ENCODE measurements at places on chromosomes 7 and 10.

DNA sequence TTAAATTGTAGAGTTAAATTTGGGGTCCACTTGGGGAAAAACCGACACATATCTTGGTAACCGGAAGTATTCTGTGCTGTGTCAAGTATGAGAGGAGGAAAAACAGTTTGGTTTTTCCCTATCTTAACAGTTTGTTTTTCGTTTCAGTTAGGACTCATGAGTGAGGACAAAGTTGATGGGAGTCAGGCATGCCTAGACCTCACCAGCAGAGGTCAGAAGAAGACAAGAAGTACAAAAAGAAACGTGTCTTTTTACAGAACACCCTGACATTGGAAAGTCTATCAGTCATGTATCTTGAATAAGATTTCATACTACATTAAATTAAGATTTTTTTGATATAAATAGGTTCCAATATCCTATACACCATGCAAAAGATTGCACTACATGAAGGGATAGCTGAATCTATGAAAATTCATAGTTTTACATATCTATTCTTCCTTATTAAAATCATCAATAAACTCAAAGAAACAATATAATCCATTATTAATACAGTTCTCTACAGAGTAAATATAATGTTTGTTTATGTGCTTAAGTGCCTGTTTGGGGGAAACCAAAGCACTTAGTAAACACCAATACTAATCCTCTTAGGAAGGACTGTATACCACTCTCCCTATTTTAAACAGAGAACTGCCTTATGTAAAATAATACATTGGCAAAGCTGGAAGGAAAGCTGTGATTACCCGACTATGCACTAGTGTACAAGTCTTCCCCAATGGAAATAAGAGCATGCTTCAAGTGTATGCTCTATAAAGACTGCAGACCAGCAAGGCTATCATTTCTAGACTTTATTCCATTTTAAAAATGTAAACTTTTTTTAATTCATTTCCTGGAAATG, 95.6 kb downstream of the USP6NL start:
- DNase-seq, result peak; percentile 62

GRCh38 chr7:24756545-24757352, 515 bp downstream of the GSDME start:
- peak; percentile 30 for DNase-seq

DNA sequence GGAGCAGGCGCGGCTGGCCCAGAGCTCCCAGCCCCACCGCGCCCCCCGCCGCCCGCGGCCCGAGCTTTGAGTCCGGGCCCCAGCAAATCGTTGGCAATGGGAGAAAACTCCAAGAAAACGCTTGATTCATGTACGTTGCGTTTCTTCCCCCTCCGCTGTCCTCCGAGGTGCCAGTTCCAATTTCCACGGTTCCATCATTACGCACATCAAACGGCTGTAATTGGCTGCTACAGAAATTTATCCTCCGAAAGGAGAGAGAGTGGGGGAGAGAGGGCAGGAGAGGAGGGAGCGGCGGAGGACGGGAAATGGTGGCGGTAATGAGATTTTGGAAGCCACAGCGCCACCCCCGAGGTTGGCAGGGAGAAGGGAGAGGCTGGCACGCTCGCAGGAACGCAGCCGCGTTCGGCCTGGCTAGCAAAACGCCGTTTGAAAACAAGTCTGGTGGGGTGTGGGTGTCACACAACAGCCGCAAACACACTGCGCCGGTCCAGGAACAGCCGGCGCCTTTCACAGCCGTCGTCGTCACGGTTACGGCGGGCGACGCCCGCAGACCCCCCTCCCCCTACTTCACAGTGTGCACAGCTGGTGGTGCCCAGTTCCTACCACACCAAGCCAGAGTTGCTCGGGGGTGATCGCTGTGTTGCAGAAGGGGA, 57.5 kb downstream of the UNCX start:
- DNase-seq, result peak; percentile 42

- no peak for DNase-seq
Observed at GRCh38 chr10:124802313-124802675, 675 bp downstream of the ABRAXAS2 start.

DNA sequence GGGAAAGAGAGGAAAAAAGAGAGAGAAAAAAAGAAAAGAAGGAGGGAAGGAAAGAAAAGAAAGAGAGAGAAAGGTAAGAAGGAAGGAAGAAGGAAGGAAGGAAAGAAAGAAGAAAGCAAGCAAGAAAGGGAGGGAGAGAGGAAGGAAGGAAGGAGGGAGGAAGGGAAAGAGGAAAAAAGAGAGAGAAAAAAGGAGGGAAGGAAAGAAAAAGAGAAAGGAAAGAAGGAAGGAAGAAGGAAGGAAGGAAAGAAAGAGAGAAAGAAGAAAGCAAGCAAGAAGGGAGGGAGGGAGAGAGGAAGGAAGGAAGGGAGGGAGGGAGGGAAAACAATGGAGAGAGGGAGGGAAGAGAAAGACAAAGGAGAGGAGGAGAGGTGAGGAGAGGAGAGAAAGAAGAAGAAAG, 135.3 kb downstream of the HECW1 start:
- no peak for DNase-seq

DNA sequence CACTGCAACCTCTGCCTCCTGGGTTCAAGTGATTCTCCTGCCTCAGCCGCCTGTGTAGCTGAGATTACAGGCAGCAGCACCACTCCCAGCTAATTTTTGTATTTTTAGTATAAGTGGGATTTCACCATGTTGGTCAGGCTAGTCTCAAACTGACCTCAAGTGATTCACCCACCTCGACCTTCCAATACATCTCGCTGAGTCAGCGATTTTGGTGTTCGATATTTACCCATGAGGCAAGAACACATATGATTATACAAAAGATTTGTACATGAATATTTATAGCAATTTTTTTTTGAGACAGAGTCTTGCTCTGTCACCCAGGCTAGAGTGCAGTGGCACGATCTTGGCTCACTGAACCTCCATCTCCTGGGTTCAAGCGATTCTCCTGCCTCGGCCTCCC, 19.8 kb downstream of the PNLIP start:
- DNase-seq, result no peak

GRCh38 chr10:6038071-6038631, 24.0 kb downstream of the IL2RA start:
- DNase-seq, result no peak

DNA sequence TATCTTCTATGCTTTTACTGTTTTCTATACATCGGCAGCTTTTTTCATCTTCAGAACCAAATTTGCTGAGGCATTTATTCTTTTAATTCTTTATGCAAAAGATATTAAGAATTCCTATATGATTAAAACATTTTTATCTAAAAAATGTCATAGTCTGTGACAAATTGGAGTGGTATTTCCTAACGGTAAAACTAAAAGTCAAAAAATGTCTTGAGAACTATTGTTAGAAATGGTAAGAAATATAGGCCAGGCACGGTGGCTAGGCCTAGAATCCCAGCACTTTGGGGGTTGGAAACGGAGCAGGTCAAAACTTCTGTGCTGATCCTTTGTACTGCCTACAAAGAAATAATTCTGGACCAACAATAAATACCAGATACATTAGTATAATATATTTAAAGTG, 57.7 kb upstream of the PRR15 start:
- DNase-seq, result no peak

- DNase-seq, result no peak
Observed at GRCh38 chr10:84087202-84087601, 52.1 kb upstream of the GHITM start.

GRCh38 chr10:42519761-42520460, 118.5 kb downstream of the ZNF33B start:
- DNase-seq, result no peak

- DNase-seq, result no peak
Observed at GRCh38 chr10:29569795-29570194, 65.0 kb downstream of the SVIL start.

DNA sequence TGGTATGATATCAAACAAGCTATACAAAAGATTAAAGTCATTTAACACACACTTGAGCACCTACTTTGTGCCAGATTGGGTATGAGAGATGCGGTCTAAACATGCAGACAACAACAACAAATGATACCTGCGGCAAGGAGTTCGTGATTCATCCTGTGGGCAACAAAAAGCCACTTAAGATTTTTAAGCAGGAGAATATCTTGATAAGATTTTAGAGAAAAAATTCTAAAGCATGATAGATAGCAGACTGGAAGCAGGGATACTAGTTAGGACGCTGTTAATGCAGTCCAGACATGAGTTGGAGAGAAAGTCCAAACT, 1.6 kb upstream of the KBTBD2 start:
- no peak for DNase-seq

GRCh38 chr10:23493711-23494110, 54.8 kb downstream of the OTUD1 start:
- DNase-seq, result no peak

DNA sequence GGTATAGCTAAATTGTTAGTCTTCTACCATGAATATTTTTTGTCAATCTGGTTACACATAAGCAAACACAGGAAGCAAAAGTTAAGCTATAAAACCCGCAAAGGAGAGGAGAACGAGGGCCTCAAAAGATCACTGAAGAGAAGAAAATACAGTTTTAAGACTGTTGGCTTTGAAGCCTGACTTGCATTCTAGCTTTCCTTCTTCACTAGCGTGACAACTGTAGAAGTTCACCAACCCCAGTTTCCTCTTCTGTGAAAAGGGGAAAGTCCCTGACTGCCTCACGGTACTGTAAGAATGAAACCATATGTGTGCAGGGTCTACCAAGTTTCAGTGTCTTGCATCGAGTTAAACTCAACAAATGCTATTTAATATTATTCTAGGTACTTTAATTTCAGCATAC, 7.5 kb upstream of the LRRN3 start:
- no peak for DNase-seq

- no peak for DNase-seq
Observed at GRCh38 chr10:105952153-105952552, 1212.4 kb downstream of the SORCS1 start.

- DNase-seq, result no peak
Observed at GRCh38 chr10:5890452-5890915, 441 bp downstream of the FBH1 start.

- DNase-seq, result peak; percentile 75
Observed at GRCh38 chr10:80468002-80468401, 13.9 kb downstream of the TSPAN14 start.

DNA sequence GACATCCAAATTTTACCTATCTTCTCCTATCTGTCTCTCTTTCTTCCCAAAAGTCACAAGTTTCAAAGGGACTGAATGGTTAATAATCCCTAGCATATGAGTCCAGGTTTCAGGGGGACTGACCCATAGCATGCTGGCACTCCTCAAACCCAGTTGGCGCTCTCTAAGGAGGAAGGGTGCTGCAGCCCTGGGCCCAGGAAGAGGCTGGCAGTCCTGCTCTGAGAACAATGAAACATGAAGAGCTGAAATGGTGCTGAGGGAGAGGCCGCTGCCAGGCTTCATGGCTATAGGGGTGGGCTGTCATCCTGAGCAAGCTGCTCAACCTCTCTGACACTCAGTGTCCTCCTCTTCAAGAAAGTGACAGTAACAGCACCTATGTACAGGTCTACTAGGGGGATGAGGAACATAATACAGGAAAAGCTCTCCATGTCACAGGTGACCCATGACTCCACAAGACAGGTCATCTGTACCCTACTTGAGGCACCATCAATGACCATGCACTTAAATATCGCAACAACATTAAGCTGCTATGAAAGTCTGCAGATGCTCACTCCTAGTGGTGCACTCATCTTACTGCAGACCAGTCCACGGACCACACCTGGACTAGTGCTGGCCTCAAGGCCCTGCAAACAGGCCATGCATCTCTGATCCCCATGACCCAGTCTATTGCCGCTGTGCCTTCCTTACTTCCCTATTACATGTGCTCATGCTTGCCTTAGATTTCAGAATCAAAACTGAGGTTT, 17.0 kb downstream of the COBL start:
- DNase-seq, result no peak

DNA sequence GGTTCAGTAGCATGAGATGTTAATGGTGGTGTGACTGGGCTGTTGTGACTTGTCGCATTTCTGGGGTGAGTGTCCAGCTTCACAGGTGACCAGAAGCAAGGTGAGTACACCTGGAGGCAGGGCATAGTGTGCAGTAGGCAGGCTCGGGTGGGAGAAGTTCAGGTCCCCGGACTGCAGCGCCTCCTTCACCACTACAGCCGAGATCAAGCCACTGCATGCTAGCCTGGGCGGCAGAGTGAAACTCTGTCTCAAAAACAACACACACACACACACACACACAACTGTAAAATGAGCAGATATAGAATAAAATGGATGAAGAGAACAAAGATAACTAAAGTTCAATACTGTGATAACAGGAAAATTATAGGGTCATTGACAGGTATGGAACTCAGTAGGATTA, 11.1 kb upstream of the PARD3 start:
- DNase-seq, result no peak

GRCh38 chr7:22361320-22361719, 4.4 kb upstream of the RAPGEF5 start:
- DNase-seq, result no peak
